ENCODE measurements at places on chromosomes 1 and 21. TPM values are rescaled to one million over a fixed set of nuclear protein-coding genes. Genes with fewer than 3 reads are reported as not detected.

DNA sequence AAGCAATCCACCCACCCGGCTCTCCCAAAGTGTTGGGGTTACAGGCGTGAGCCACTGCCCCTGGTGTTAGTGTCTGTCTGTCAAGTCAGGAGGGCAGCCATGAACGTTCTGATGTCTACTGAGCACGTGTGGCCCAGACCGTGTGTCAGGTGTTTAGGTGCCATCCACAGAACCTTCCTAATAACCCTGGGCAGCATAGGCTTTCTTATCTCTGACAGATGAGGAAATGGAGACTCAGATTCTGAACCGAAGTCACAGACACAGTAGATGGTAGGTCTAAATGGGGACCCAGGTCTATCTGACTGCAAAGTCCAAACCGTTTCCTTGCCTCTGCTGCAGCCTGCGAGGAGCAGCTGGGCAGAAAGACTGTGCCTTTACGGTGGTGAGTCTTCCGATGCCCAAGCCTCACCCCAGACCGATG lies 622 bp upstream of the IL6R start:
- no peak for DNase-seq

GRCh38 chr1:161420763-161421455 lies 53.2 kb upstream of the CFAP126 start:
- no peak for DNase-seq

GRCh38 chr1:70411360-70411844 lies 334 bp downstream of the CTH start:
- DNase-seq, result no peak

The MMEL1 gene
- total RNA-seq, result 11.4 TPM

The TENT5C gene
- 13.5 TPM for total RNA-seq

The TSPAN1 gene
- total RNA-seq, result 229 TPM

The KPRP gene
- total RNA-seq, result not detected

The TMOD4 gene
- total RNA-seq, result not detected

The ANGPTL7 gene
- not detected for total RNA-seq

DNA sequence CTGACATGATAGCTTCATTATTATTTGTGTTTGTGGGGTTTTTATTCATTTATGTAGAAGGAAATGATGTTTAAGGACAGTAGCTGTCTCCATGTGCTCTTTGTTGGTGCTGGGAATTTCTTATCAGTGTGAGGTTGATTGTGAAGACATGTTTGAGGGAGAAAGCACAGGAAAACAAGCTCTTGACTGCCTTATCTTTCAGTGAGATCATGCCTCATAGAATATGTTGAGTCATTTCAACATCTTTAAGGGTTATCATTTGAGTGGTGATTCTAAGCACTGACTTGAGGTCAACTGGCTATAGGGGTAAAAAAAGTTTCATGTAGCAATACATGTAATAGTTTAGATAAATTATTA lies 405.1 kb upstream of the ADAMTS5 start:
- DNase-seq, result no peak

DNA sequence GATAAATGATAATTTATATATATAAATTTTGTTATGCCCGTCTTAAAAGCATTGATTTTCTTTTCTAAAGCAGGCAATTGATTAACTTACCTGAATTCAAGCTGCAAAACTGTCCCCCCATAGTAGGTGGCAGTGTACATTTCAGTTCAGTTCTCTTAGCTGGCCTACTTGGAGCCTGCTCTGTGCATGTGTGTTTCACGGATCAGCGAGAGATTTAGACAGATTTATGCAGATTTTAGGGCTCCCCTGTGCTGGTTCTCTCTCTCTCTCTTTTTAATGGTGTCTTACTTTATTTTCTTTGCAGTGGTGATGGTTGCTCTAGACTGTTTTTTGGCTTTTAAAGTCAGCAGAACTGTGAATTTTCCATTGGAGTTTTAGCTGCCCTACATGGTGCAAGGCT lies 30.7 kb downstream of the CLIC4 start:
- DNase-seq, result no peak

- DNase-seq, result no peak
These were observed 16.9 kb downstream of the ACTRT2 start for GRCh38 chr1:3038113-3038551.

- no peak for DNase-seq
These were observed 150.1 kb downstream of the PLPP3 start for GRCh38 chr1:56429288-56429687.

- DNase-seq, result no peak
These were observed 207.7 kb upstream of the FGGY start for GRCh38 chr1:59089036-59089798.

GRCh38 chr1:106072909-106073600 lies 983.4 kb upstream of the PRMT6 start:
- DNase-seq, result no peak

The RAB3B gene
- total RNA-seq, result 1.6 TPM

GRCh38 chr1:214532070-214532469 lies 19.3 kb downstream of the PTPN14 start:
- no peak for DNase-seq

DNA sequence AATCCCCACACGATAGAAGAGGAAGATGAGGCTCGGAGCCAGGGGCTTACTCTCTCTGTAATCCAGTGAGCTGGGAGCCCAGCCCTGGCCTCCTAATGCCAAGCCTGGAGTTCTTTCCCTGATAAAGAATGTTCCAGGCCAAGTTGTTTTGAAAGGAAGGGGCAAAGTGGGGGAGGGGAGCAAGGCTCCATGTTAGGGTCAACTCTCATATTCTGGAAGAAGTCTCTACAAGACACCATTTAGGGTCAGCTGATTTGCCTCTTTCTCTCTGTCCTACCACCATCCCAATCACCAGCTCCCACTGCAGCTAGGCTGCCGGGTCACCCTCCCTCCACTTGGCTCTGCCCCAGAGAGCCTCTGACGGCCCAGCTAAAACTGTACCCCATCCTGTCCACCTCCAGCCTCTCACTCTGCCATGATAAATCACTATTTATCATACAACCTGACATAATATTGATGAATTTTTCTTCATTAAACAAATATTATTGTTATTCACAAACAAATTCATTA lies 95.0 kb downstream of the GLIS1 start:
- no peak for DNase-seq

GRCh38 chr1:72366466-72366865 lies 84.1 kb upstream of the NEGR1 start:
- no peak for DNase-seq

GRCh38 chr1:185111873-185112272 lies 44.9 kb downstream of the TRMT1L start:
- DNase-seq, result no peak

- no peak for DNase-seq
These were observed 56.2 kb upstream of the SMYD2 start for GRCh38 chr1:214224611-214225354.

The CCDC181 gene
- not detected for total RNA-seq

The HES3 gene
- total RNA-seq, result not detected

The ABCB10 gene
- 24.0 TPM for total RNA-seq

The FBXO2 gene
- total RNA-seq, result 2.5 TPM

DNA sequence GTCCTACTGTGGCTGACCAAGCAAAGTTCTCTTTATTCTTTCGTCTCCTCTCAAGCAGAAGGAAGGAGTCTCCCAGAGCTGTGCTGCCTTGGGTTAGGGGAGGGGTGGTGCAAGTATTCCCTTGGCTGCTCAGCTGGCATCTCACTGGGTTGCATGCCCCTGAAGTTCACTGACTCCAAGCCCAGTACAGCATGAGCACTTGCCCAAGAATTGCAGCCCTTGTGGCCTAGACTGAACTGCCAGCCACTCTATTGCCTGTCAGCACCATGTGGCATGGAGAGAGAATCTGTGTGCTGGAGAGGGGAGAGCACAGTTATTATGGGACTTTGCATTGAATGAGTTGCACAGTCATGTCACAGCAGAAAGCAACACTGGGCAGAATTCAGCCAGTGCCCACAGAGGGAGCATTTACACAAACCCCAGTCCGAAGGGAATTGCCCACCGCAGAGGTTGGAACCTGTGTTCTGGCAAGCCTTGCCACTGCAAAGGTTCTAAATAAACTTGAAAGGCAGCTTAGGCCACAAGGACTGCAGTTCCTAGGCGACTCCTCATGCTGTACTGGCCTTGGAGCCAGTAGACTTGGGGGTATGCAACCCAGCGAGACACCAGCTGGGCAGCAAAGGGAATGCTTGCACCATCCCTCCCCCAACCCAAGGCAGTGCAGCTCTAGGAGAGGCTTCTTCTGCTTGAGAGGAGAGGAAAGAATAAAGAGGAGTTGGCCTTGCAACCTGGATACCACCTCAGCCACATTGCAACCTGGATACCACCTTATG lies 28.8 kb downstream of the DR1 start:
- DNase-seq, result no peak
